ENCODE measurements at places on chromosomes 1 and 21.

GRCh38 chr1:239719642-239720258, 333.4 kb downstream of the CHRM3 start:
- peak; percentile 60 for DNase-seq

DNA sequence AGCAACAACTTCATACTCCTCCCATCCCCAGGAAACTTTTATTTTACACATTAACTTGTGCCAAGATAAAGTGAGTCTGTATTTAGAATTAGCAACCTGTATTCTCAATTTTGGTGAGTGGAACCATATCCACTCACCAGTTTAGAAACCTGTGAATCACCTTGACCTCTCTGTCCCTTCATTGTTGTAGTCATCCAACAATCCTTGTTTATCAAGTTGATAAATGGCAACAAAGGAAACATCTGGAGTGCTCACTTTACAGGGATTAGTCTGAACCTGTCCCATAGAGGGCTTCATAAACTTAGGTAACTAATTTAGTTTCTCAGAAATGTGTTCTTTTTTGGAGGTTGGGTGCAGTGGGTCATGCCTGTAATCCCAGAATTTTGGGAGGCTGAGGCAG, 3.9 kb upstream of the CLSPN start:
- no peak for DNase-seq

GRCh38 chr1:91833946-91834345, 52.0 kb downstream of the TGFBR3 start:
- DNase-seq: no peak

- no peak for DNase-seq
Measured at GRCh38 chr1:93463960-93464359, 16.0 kb downstream of the FNBP1L start.

DNA sequence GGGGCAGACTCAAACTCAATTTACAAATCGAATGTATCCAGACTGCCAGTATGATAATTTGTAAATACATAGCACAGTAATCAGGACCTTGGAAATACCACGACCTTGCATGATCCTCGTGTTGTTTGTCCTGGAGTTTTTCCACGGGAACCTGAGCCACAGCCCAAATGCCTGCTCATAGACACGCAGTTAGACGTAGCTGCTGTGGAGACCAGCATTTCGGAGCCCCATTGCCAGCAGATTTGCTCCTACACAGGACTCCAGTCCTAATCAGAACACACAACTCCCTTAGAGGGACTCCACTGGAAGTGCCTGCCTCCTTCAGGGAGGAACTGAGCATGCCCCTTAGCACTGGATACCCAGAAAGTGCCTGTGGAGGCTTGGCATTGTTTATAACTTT, 163.2 kb downstream of the GALNT2 start:
- DNase-seq: no peak

DNA sequence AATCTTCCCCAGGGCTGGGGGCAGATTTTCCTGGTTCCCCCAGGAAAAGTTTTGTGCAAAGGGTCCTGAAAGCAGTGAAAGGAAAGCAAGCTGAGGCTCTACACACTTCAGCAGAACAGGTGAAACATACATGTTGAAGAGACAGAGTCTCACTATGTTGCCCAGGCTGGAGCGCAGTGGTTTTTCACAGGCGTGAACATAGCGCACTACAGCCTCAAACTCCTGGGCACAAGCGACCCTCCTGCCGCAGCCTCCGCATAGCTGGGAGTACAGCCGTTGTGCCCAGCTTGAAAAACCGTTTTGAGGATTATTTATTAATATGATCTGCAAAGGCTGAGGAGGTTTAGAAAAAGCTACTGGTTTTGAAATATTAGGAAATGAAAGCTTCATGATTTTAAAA, 11.8 kb downstream of the PRDM15 start:
- no peak for DNase-seq

Data from stomach (tissue), 19 donors.